ENCODE measurements at places on chromosomes 6 and 20.

GRCh38 chr20:25695532-25696370, 902 bp downstream of the ZNF337 start:
- DNase-seq, result no peak

- DNase-seq, result no peak
Observed at GRCh38 chr6:65786815-65787214, 79.8 kb upstream of the EYS start.

DNA sequence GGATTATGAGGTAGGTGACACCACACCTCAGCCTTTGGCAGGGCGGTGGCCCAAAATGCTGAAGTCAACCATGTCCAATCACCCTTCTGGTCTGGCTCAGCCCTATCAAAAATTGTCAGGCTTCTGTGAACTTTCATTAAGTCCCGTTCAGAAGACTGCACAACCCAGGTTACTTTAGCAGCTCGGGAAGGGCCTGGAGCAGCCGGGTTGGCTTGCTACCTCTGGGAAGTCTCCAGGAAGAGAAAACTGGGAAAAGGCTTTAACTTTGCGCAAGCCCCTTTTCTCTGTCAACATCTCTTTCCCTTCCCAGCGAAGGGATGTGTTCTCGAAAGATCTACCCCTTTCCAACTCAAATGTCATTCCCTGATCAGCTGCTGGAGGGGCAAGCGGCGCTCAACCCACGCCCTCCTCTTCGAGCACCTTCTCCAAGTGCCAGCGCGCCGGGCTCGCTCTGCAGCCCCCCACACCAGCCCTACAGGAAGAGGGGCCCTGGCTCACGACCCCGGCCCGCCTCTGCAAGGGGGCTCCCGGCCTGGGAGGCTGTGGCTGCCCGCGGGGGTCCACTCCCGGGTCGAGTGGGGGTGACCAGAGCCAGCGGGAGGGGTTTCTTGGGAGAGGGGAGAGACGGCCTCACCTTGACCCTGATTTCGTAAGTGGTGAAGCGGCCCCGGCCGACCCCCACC, 573 bp downstream of the SNX3 start:
- no peak for DNase-seq

GRCh38 chr20:32199006-32199405, 8.5 kb downstream of the PLAGL2 start:
- no peak for DNase-seq

DNA sequence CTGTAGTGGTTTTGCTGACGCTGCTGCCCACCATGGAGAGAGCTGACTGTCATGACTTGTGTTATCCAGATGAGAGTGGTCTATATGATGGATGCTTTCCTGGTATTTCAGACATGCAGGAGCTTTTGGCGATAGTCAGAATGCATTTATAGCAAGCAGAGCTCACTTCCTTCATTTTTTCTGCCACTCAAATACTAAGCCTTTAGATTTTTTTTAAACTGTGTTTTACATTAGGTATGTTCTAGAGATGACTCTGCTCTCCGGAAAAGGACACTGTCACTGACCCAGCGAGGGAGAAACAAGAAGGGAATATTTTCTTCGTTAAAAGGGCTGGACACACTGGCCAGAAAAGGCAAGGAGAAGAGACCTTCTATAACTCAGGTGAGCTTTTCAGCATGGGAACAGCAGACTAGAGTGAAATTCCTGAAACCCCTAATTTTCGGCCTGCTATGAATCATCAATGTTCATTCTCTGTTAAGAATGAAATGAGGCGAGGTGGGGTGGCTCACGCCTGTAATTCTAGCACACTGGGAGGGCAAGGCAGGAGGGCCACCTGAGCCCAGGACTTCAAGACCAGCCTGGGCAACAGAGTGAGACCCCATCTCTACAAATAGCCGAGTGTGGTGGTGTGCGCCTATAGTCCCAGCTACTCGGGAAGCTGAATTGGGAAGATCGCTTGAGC, 98.6 kb upstream of the CLDN20 start:
- DNase-seq, result no peak

DNA sequence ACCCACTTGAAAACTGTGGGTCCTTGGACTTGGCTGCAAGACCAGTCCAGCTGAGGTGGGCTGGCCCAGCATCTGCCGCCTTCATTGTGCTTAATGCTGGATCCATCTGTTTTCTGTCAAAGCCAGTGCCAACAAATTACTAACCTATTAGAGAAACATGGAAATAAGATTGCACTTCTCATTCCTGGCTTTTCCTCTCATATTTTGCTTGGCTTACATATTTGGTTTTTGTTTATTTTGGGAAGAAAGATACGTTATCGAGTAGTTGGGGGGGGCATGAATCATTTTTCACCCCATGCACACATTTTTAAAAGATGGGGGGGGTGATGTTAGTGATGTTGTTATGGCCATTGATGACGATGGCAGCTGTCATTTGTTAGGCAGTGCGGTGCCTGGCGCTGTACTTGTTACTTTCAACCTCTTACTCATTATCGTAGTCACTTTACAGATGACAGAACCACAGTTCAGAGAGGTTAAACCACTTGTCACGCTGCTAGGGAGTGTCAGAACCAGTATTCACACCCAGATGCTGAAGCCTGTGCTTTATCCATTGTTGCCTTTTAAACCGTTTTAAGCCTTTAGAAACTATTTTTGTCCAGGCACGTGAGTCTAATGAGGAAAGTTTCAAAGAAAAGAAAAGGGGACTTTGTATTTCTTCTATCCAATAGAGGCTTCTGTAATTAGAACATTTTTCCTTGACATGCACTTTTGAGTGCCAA, 180.0 kb downstream of the TMEM242 start:
- no peak for DNase-seq

- DNase-seq, result no peak
Observed at GRCh38 chr6:44496665-44497369, 109.3 kb downstream of the CDC5L start.

DNA sequence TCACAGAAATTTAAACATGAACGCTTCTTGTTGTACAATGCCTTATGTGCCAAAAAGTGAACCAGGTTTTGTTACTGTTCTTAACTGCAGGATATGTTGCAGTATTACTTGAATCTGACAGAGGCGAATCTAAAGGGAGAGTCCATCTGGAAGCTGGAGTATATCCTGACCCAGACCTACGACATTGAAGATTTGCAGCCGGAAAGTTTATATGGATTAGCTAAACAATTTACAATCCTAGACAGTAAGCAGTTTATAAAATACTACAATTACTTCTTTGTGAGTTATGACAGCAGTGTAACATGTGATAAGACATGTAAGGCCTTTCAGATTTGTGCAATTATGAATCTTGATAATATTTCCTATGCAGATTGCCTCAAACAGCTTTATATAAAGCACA, 19.9 kb downstream of the SMPDL3A start:
- no peak for DNase-seq

DNA sequence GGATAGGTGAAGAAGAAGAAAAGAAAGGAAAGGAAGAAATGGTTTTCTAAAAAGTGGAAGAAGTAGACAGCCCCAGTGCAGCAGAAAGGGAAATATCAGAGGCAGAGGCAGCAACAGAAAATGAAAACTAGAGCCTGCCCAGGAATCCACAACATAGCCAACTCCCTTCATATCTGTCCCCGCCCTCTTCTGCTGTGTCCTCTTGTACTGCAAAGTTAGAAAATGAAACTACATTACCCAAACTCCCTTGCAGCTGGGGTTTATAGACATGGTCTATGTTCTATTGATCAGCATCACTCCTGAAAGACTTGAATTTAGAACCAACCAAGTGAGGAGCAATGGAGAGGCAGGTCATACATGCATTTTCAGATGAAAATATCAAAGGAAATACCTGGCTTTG, 200.5 kb upstream of the PHACTR1 start:
- no peak for DNase-seq

- no peak for DNase-seq
Observed at GRCh38 chr6:143742070-143742954, 64.5 kb downstream of the PHACTR2 start.

GRCh38 chr20:2822073-2822472, 5.9 kb downstream of the TMEM239 start:
- DNase-seq, result peak; percentile 23

GRCh38 chr6:134508862-134509498, 191.1 kb upstream of the SGK1 start:
- no peak for DNase-seq

GRCh38 chr20:10314198-10314597, 95.6 kb downstream of the SNAP25 start:
- no peak for DNase-seq

- DNase-seq, result no peak
Observed at GRCh38 chr6:78864957-78865356, 2.4 kb upstream of the IRAK1BP1 start.

GRCh38 chr20:46568570-46569129, 18.2 kb upstream of the OCSTAMP start:
- no peak for DNase-seq

DNA sequence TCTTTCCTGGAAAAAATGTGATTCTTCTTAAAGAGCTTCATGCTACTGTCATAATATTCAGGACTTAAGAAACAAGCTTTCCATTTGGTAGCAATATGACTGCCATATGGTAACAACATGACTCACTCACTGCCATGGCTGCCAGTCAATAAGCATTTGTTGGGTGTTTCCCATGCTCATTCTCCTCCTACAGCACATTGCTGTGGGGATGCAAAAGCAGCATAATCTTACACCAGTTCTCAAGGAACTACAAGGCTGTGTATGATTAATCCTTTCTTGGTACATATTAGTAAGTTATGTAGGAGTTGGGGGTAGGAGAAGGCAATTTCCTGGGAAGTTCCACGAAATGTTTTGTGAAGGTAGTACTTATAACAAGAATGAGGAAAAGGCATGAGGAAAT, 76.7 kb downstream of the CEP162 start:
- DNase-seq, result no peak

DNA sequence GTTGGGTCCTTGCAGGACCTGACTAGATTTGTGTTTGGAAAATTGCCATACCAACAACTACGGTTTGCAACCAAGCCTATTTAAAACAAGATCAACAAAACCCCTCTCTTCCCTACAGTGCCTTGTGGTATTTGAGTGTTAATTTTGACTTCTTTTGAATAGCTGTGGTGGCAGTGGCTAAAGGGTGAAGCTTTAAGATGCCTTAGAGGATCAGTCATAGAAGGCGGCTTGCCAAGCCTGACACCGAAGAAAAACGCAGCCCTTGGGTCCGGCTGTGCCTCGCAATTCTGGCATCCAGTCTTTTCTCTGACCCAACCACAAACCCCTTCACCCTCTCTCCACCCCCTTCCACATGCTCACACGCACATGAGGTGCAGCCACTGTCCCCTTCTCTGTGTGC, 32.6 kb downstream of the BMP6 start:
- DNase-seq, result no peak

- no peak for DNase-seq
Observed at GRCh38 chr6:63269470-63269869, 50.3 kb downstream of the LGSN start.

DNA sequence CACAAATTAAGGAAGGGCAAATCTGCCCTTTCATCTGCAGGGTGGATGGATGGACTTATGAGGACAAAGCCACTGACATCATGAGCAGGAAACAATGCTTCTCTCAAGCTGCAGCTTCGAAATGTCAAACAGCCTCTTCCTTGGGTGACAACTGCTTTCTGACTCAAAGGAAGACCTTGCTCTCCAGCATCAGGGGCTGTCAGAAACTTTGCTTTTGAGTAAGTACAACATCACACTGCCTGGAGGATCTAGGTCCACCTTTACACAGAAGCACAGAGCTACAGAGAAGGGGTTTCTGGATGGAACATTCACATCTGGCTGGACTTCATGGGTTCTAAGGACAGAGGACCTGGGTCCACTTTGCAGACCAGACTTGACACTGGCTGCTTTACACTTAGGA, 5.9 kb downstream of the CST1 start:
- DNase-seq, result no peak

DNA sequence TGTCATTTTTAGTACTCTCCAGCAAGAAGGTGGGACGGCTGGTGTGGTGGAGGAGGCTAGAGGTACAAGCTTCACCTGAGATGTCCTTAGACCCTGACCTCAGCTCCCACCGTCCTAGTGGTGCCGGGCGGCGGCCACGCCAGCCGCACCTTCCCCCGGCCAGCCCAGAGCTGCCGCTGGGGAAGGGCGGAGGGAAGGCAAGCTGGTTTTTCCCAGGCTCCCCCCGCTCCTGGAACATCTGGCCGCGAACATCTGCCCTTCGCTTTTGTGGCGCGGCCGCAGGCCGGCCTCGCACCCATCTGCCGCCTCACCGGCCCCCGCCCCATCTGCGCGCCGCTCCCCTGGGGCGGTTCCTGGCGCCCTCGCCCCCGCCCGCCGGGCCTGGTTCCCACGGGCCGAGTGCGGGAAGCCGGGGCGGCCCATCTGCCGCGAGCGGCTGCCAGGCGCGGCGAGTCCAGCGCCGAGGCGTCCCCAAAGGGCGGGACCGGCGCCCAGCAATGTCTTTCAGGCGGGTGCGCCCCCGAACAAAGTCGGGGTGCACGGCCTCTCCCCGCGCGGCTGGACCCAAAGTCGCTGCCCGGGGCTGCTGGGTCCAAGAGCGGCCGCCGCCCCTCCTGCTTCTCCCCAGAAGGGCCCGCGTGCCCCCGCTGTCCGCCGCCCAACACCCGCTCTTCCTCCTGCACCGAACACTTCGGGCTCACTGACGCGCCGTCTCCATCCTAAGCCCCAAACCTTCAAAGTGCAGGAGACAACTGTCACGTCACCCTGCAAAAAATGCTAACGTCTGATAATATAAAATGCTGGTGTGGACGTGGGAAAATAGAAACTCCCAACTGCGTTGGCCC, 17.3 kb upstream of the ID1 start:
- DNase-seq, result no peak

DNA sequence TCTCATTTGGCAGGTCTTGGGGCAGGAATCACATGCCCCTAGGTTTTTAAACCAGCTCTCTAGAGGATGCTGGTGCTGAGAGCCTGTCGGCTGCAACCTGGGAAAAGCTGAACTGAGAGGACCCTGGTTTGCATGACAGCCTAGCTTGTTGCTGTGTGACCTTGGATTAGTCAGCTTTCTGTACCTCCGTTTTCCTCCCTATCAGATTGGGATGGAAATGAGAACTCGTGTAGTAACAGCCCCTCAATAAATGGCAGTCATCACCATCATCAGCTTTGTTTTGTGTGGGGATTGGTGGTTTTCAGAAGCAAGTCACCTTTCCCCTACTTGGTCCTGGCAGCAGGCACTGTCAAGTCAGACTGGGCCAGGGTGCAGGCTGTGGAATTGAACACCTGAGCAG, 75.2 kb upstream of the MYL9 start:
- no peak for DNase-seq

GRCh38 chr6:120614723-120615122, 719.6 kb downstream of the TBC1D32 start:
- no peak for DNase-seq

- no peak for DNase-seq
Observed at GRCh38 chr6:152642578-152643375, 5.6 kb upstream of the SYNE1 start.

DNA sequence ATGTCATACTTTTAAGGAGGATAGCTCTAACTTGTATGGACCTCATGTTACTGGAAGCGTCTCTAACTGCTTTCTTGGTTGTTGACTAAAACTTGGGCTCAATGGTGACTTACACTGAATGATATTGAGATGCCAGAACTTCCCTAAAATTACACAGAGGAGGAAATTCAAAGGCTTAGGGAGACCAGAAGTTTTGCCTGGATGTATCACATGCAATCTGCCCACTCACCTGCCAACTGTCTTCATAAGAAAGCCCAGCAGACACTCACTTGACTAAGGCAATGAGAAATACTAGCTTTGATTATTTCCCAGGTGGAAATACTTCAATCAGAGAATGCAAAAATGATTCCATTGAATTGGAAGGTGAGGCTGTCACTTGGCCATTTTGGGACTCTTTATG, 51.2 kb upstream of the PDYN start:
- DNase-seq, result no peak

- DNase-seq, result no peak
Observed at GRCh38 chr6:134750669-134751068, 199.2 kb downstream of the ALDH8A1 start.

Measured in T-helper 22 cell (primary cell).